Ammon's horn (tissue), 1 donor: ENCODE measurements at places on chromosomes 11 and 22.

- DNase-seq: no peak
Observed at GRCh38 chr11:69295079-69295994, 1.4 kb downstream of the MYEOV start.

- DNase-seq: no peak
Observed at GRCh38 chr11:116536416-116536815, 236.4 kb downstream of the BUD13 start.

DNA sequence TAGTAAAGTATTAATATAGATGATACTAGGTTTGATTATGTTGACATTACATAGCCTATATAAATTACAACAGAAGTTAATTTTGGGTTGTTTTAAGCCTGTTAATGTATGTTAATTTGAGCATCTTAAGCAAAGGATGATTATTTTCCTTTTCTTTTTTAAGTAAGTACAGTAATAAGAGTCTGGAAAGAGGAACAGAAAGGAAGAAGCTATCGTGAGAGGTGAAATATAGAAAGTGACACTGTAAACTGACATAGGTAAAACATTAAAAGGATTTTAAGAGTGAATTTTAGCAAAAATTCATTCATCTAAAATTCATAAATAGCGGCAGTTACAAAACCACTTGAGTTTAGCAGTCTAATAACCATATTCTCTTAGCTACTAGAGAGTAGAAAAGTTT, 45.5 kb downstream of the FAR1 start:
- DNase-seq: no peak

GRCh38 chr11:69437001-69437875, 44.2 kb upstream of the LINC01488 start:
- DNase-seq: no peak

GRCh38 chr11:30434901-30435300, 112.0 kb downstream of the ARL14EP start:
- no peak for DNase-seq

DNA sequence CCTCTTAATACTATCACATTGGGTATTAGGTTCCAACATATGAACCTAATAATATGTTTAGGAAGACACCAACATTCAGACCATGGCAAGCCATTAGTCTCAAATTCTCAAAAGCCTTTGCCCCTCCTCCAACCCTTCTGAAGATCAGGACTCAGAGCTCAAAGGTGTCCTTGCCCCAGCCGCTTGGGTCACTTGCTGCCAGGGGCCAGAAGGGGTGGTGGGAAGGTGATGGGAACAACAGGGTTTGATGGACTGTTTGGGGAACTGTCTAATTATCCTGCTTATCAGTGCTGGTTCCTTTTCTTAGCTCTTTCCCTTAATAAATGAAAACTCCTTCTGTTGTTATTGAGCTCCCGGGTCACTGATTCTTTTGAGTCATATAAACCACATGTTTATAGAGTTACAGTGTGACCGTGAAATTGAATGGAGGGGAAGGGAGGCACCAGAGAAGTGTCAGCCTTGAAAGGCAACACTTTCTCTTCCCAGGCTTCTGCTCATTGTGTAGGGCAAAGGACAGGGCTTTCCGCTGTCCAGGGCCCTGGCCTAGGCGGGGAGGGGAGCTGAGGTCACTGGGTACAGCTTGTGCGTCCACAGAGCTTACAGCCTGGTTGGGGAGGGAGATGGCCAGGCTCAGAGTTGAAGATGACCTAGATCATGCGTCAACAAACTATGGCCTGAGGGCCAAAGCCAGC, 105.1 kb downstream of the FBXO7 start:
- DNase-seq: no peak

DNA sequence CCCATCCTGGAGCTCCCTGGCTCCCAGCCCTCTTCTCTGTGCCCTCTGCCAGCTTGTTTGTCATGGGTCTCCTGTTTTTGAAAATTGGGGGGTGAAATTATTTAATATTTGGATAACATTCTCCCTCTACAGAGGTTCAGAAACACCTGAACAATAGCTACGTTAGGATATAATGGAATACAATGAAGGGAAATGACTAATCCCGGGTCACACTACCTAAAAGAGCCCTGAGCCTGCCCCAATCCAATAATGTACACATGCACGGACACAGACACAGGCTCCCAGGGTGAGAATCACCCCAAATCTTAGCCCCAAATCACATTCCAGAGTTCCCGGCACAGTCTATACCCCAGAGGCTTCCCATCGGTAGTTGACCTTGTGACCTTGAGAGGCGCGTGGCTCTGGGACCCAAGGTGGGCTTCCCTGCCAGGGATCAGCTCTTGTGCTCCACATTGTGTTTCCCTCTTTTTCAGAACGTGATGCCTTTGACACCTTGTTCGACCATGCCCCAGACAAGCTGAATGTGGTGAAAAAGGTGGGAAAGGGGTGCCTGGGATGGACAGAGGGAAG, 135.5 kb downstream of the PARVA start:
- no peak for DNase-seq
